Activated T-cell treated with anti-CD3 and anti-CD28 coated beads, Interleukin-2, amount 50 U/mL, for 48 hours (primary cell): ENCODE measurements at places on chromosomes 12 and 14.

DNA sequence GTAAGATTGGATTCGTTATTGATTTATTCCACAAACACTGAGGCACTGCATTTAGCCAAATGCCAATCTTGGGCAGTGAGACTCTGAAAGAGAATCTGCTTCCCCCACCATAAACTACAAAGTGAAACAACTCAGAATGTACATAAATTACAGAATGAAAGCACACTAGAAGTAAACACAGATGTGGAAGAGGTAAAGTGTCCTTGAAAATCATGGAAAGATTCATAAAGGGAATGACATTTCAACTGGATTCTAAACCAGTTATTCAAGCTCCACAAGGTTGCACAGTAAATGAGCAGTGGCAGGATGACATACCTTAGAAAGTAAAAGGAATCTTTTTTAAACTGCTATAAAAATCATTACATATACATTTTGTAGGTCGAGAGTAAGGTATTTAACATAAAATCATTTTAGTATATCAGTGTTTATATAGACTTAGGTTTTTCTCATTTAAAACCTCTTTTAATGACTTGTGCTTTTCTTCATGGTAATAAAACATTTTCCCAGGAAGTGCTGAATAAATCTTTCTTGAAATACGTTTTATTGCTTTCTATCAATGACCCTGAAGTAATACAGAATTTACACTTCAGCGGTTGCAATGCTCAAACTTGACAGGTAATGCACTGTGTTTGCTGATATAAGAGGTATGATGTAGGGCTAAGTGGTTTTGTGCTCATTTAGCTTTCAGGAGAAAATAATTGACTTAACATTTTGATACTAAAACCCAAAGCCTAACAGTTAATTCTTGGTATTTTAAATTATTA, 270.6 kb downstream of the NAV3 start:
- DNase-seq: no peak

GRCh38 chr14:106029959-106030358, 503.6 kb downstream of the TMEM121 start:
- no peak for DNase-seq

GRCh38 chr12:107090711-107091110, 2.6 kb downstream of the CRY1 start:
- no peak for DNase-seq

GRCh38 chr12:8078398-8078797, 3.7 kb upstream of the NECAP1 start:
- peak; percentile 68 for DNase-seq

DNA sequence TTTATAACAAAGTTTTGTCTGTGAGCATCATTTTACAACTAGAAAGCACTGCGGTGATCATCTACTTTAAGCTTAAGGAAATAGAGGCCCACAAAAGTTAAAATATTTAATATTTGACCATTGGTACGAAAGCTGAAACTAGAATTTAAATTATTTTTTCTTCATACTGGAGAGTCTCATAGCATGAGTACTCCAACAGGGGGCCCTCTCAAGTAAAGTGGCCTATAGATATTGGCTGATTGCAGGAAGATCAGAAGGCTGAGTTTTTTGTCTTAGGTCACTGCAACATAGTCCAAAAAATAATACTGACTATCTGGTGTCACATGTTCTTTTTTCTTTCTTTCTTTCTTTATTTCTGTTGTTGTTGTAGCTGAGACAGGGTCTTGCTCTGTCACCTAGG, 75.3 kb upstream of the ZDHHC17 start:
- no peak for DNase-seq

DNA sequence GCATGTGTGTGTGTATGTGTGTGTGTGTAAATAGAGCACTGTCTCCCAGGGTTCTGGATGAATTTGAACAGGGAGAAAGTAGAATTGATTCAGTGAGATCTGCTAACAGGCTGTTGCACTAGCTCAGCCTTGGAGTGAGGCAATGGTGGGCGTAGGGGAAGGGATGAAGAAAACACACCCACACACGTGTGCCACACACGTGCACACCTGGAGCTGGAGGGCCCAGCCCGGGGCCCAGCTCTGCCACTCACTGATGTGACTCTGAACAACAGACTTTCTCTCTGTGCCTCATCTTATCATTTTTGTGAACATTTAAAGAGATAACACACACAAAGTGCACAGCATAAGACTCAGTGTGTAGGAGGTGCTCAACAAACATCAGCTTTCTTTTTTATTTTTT, 4.2 kb downstream of the ACACB start:
- DNase-seq: no peak

DNA sequence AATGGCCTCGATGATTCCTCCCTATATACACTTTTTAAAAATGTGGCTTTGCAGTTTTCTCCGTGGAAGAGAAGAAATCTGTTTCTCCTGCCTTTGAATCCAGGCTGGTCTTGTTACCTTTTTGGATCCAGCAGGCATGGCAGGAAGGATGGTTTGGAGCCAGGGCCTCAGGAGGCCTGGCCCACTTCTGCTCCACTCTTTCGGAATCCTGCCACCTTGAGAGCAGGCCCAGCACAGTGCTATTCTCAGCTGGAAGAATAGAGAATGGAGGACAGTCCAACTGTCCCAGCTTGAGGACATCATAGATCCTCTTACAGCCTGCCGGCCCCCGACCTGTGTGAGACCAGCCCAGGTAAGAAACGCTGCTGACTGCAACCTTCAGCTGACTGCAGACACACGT, 421.5 kb downstream of the FUT8 start:
- DNase-seq: no peak

GRCh38 chr14:75138492-75138891, 11.6 kb upstream of the NEK9 start:
- no peak for DNase-seq

DNA sequence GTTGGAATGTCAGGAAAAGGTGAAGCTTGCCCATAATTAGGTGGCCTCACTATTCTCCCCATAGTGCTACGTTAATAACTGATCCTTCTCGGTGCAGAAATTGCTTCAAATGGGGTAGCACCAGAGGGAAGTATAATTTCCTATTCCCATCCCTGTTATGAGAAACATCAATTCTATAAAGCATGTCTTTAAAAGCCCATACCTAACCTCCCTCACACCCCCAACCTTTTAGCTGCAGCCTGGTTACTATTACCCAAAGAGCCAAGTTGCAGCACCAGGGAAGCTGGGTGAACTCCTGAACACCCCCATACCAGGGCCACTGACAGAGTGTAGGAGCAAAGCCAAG, 15.2 kb downstream of the RBM23 start:
- no peak for DNase-seq

DNA sequence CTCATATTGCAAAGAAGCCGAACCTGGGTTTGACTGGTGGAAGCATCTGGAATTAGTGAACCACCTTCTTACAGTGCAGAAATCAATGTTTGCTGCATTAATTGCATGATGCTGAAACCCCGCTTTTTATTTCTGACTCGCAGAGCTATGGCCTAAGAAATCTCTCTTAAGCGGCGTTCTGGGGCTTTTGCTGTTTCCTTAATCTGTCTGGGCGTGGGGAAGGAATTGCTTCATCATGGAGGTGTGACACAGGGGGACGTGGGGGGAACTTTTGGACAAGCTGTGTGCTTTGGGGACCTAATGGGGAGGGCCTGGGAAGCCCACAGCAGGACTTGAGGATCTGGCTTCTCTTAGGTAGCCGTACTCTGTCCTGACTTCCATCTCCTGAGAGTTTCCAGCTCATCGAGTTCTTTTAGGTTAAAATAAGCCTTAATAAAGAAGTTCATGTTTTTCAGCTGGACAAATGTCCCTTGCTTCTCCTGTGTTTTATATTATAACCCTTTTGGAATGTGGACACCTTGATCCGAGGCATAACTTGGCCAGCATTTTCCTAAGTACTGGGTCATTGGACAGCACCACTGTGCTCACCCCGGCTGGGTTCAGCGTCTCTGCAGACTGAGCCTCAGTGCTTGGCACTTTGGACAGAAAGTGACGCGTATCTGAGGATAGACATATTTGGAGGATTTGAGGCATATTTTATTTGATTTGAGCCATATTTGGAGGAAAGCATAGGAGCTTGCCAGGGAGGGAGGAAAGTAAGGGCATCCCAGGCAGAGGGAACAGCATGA, 192.1 kb upstream of the MYL2 start:
- DNase-seq: no peak

- no peak for DNase-seq
Observed at GRCh38 chr12:51829011-51829481, 19.5 kb downstream of the FIGNL2 start.

DNA sequence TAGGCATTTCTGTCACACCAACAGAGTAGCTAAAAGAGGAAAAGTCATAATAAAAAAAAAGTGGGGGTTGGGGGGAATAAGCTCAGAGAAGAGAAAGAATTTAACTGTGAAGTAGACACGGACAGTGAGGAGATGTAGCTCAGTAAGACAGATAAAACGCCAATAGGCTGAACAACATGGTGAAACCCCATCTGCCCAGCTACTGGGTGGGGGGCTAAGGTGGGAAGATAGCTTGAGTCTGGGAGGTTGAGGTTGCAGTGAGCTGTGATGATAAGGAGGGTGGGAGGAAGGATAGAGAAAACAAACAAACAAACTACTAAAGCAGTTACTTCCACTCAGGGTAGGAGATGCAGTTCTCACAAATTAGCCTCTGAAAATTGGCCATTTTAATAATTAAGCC, 25.0 kb downstream of the HECTD4 start:
- DNase-seq: no peak

GRCh38 chr12:75479963-75480461, 543 bp upstream of the GLIPR1 start:
- DNase-seq: no peak

DNA sequence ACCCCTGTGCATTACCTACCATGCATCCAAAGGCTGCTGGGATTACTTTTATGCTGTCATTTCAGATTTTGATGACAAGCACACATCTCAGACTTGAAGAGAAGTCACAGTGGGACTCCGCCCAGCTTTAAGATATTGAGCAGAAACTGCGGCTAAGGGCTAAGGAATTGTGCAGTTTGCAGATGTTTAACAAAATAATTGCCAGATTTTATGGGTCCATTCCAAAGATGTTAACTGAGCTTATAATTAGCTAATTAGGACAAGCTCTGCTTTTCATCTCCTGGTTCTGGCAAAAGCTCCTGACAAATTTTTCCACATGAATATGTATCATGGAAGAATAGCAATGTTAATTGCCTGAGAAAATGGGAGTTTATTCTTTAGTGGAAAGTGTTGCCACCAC, 344.4 kb upstream of the ATXN7L3B start:
- no peak for DNase-seq

DNA sequence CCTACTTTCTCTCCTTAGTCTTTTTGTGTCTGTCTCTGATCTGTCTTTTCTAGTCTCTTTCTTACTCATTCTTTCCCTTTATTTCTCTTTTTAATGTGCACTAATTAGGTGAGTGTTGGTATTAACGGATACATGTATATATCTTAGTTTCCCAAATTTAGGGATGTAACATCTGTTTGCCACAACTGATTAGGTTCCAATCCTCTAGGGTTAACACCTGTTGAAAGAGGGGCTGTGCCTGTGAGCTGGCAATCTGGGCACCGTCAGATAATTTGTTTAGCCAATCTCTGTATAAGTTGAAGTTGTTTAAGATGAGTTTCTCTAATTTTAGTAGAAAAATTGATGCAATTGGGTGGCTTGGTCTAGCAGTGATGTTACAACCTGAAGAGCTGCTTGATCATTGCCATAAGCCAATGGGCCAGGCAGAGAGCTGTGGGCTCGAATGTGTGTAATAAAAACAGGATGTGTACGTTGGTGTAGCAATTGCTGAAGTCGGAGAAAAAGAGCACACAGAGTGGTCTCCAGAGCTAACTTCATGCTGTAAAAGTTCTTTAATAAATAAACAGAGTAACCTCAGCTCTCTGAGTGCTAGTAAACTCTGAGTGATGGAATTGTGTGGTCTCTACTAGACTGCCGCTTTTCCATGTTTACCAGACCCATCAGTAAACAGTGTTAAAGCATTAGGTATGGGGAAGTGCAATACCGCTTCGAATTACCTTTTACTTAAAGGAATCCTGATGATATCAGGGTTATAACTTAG, 18.3 kb upstream of the LYZ start:
- peak; percentile 29 for DNase-seq

DNA sequence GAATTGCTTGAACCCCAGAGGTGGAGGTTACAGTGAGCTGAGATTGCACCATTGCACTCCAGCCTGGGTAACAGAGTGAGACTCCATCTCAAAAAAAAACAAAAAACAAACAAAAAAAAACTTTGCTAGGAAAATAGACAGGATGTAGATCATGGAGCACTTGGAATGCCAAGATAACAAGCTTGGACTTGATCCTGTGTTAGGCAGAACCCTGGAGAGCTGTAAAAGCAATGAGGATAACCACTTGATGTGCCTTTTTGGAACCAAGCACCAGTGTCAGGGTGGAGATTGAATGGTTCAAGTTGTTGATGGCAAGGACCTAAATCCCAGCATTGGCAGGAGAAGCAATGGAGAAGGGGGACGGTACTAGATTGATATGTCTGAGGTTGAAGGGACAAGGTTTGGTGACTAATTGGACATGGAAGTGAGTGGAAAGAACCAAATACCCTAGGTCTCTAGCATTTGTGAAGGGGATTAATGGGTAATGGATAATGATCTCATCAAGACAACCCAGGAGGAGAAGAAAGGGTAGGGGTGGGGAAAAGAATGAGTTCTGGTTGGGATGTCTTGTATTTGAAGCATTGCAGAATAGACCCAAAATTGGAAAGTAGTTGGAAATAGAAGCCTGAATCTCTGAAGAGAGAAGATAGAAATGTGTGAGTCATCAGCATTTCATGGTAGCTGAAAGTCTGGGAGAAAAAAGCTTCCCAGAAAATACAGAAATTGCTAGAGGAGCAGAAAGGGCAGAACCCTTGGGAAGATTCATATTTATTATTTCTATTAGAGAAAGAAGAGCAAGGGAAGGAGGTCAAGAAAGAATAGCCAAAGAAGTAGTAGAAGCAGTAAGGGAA, 176.7 kb downstream of the NUAK1 start:
- DNase-seq: no peak

DNA sequence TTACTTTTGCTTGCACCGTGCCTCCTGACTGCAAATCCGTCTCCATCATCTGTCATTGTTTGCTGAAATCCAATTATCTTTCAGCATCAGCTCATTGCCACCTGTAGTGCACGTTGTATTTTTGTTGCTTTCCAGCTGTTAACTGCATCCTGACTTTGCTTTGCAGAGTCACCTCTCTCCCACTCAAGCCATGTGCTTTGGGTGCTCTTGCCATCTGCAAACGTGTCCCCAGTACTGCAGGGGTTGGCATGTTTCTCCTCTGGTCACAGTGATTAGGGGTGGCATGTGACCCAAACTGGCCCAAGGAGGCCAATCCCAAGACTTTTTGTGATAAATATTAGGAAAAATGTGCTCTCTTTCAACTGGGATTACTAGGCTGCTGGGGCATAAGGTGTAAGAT, 10.5 kb upstream of the TMED2 start:
- no peak for DNase-seq

- no peak for DNase-seq
Observed at GRCh38 chr12:3083241-3083920, 6.2 kb downstream of the TSPAN9 start.

GRCh38 chr14:74946659-74947281, 8.6 kb downstream of the PGF start:
- no peak for DNase-seq

- no peak for DNase-seq
Observed at GRCh38 chr12:107668320-107669098, 17.1 kb upstream of the PWP1 start.
